Mucosa of descending colon (tissue), 3 donors: ENCODE measurements at places on chromosomes 5 and 9. TPM values are rescaled to one million over a fixed set of nuclear protein-coding genes. Genes with fewer than 3 reads are reported as not detected.

Gene FYB1
- 19.4 TPM for total RNA-seq

Gene KCNT1
- total RNA-seq = not detected

Gene ASB6
- 21.3 TPM for total RNA-seq

Gene CORO2A
- 45.0 TPM for total RNA-seq

Gene SLC6A3
- not detected for total RNA-seq

Gene SPATA31A1
- total RNA-seq = not detected

Gene TMEM252
- 0.46 TPM for total RNA-seq

Gene KCNV2
- total RNA-seq = not detected

DNA sequence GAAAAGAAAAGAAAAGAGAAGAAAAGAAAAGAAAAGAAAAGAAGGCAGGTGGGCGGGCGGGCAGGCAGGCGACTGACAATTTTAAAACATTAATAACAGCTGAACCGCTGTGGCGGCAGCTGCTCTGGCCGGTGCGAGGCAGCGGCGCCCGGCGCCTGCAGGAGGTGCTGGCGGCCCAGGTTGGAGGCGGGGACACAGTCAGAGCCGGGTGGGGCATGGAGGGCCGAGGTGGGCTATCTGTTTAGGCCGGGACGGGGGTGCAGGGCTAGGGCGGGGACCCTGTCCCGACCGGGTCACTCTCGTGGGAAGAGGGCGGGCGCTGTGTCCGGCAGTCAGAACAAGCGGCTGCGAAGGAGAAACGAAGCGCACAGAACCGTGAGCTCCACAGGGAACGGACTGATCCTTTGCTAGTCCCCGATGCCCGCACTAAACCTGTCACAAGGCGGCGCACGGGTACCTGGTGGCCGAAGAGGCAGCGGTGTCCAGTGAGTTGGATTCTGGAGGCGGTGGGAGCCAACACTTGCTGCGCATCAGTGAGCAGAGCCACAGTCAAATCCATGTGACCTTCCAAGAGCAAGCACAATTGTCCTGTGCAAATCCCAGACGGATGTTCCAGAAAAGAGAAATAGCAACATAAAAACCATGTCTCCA is 13.6 kb upstream of the ALDOB start:
- peak; percentile 90 for DNase-seq

GRCh38 chr5:142661957-142662356 is 23.9 kb downstream of the FGF1 start:
- no peak for DNase-seq

DNA sequence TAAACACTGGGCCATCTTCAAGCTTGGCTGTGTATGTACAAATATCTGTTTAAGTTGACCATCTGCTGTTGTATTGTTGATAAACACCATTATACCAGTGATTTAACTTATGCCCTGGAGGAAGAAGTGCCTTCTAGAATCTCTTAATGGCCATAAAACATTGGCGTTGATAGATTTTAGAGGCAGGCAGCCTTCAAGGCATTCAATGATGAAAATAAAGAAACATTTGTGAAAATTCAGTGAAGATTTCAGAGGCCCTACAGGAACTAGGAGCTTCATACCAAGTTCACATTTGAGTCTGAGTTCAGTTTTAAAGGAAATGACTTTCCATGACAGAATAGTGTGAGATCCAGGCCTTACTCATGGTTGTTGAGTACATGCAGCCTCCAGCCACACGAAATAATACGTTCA is 52.2 kb downstream of the MAP1B start:
- DNase-seq = no peak

DNA sequence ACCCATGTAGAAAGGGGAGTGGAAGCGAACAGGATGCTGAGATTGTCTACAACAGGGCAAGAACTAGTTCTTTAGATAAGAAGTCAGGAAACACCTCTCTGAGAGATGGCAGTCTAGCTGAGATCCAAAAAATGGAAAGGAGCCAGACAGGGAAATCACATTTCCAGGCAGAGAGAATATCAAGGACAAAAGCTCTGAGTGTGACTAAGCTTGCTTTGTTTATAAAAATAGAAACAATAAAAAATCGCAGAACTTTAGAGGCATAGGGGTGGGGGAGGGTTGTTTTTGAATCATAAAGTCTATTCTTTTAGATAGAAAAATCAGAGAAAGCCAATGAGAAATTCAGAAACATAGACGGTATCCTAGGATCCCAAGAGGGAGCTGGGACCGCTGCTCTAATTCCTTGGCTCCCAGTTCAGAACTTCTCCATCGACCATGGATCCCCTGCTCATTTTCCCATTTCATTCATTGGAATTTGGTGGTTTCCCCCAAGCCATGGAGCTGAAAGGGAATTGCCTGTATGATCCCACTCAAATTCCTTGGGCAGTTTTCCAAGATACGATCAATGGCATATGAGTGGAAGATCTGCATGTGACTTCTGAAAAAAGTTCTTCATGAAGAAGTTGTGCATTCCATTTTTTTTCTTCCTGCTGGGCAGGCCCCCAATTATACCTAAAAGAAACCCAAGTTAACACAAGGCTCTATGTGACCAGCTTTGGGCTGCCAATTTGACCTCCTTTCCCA is 182.0 kb downstream of the GRIA1 start:
- DNase-seq = no peak

DNA sequence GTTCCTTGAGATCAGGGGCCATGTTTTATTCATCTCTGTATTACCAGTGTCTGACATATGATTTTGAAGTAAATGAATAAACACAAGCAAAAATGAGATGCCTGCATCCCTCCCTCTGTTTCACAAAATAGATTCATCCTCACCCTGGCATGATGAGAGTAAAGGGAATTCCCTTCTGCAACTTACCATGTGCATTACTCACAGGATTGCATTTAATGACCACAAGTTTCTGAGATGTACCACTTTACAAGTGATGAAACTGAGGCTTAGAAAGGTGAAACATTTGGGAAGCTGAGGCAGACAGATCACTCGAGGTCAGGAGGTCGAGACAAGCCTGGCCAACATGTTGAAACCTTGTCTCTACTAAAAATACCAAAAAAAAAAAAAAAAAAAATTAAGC is 74.2 kb upstream of the TNFSF8 start:
- no peak for DNase-seq

DNA sequence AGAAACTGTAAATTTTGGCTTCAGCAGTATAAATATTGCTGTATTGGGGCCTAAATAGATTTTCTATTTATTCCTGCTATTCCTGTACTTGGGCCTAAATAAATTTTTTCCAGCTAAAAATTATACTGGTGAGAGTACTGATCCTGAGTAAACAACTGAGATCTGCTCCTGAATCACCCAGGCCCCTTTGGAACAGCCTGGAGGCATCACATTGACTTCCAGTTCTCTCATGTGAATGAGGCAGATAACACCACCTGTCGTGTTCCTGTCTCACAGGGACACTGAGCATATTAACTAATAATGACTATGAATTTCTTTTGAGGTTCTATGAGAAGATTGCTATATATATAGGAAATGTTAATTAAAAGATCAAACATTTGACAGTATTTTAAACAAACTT is 119.5 kb upstream of the PLCXD3 start:
- no peak for DNase-seq

- peak; percentile 80 for DNase-seq
These were observed 37.7 kb downstream of the LAMC3 start for GRCh38 chr9:131046581-131047202.
